Activated CD4-positive, alpha-beta memory T cell treated with anti-CD3 and anti-CD28 coated beads for 36 hours (primary cell): ENCODE measurements at places on chromosomes 2 and 18. TPM values are rescaled to one million over a fixed set of nuclear protein-coding genes. Genes with fewer than 3 reads are reported as not detected.

The BMP10 gene
- total RNA-seq: not detected

The GALNT14 gene
- total RNA-seq: 0.44 TPM

The TNFRSF11A gene
- total RNA-seq: 5.7 TPM

The ADAM23 gene
- total RNA-seq: 2.3 TPM

The ATP6V1B1 gene
- not detected for total RNA-seq

The ADRA2B gene
- 0.36 TPM for total RNA-seq

The SPATA3 gene
- total RNA-seq: 0.53 TPM

The PTPRN gene
- not detected for total RNA-seq

The PAX3 gene
- not detected for total RNA-seq

The SNTG2 gene
- total RNA-seq: 0.94 TPM

The L3MBTL4 gene
- 0.31 TPM for total RNA-seq

The LPIN1 gene
- 48.0 TPM for total RNA-seq

The DPYSL5 gene
- total RNA-seq: not detected

The FEV gene
- not detected for total RNA-seq

The GREB1L gene
- not detected for total RNA-seq

The APOB gene
- total RNA-seq: not detected

The STK36 gene
- total RNA-seq: 19.0 TPM

The PROM2 gene
- total RNA-seq: 0.48 TPM

The LCT gene
- 0.05 TPM for total RNA-seq

The LHCGR gene
- not detected for total RNA-seq

The ASXL3 gene
- total RNA-seq: not detected

The DTNB gene
- 20.8 TPM for total RNA-seq

The AKAIN1 gene
- not detected for total RNA-seq

The SPHKAP gene
- total RNA-seq: not detected

The MTLN gene
- total RNA-seq: 78.8 TPM

The ERBB4 gene
- total RNA-seq: not detected

The UGT1A4 gene
- total RNA-seq: not detected

The TRIM54 gene
- total RNA-seq: not detected

The DLGAP1 gene
- 0.45 TPM for total RNA-seq

The SPC25 gene
- total RNA-seq: 47.1 TPM

The POTEJ gene
- total RNA-seq: not detected

The MPV17 gene
- 85.5 TPM for total RNA-seq

The IL18RAP gene
- 9.0 TPM for total RNA-seq

The GCG gene
- not detected for total RNA-seq

The FAM228A gene
- total RNA-seq: 0.17 TPM

The CNRIP1 gene
- not detected for total RNA-seq

The CNGA3 gene
- not detected for total RNA-seq

The POLR1B gene
- total RNA-seq: 50.7 TPM

The XIRP2 gene
- not detected for total RNA-seq
